Ecto neural progenitor cell (in vitro differentiated cells): ENCODE measurements at places on chromosomes 6 and 20.
A peak's percentile ranks its signal among the peaks of the same experiment; 100 is the strongest.

DNA sequence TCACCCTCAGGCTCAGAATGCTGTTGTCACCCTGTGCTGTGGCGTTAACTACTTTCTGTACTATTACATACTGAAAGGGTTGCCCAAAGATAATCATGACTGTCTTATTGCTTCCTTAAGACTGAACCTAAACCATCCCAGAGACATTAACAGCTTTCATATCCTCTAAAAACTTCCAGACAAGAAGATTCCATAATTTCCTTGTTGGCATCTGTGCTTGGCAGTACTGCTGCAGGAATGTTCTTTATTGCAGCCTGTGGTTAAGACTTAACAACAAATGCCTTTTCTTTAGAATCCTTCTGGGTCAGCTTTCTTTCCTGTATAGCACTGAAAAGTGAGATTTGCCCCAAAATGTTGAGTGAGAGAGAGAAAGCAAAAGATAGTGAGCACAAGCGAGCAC, 109.7 kb downstream of the GJA10 start:
- DNase-seq = no peak

DNA sequence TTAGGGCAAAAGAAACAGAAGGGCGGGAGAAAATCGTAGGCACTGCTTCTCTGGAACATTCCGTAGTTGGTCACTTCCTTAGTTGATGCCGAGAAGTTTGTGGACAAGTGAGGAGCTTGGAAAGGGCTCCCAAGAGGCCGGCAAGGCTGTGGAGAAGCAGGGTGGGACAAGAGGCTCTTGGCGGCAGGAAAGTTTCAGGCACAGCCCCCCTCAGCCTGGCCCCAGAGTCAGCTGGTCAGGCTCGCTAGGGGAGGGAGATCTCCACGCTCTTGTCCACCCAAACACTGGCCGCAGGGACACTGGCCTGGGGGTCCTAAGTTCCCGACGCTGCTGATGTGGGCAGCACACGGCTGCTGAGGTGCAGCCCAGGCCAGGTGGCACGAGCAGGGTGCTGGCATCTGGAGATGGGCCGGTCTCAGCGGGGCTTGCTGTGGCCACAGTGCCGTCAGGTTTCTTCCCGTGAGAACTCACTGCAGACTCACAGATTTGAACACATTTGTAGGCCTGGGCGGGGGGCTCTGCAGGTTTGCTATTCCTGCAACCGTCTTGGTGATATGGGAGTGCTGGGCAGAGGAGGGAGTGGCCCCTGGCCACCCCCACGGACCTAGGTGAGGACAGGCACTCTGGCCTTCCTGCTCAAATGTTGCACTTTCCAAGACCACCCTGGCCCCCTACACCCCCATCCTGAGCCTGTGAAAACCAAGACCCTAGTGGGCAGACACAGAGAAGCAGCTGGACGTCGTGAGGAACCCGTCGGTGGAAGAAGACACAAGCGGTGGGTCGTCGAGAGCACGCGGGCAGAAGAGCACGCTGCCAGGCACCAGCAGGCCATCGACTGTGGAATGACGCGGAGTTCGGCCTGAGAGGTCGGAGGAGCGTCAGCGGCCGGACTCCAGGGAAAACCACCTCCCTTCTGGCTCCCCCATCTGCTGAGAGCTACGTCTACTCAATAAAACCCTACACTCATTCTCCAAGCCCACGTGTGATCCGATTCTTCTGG, 160.1 kb downstream of the ERMARD start:
- no peak for DNase-seq

DNA sequence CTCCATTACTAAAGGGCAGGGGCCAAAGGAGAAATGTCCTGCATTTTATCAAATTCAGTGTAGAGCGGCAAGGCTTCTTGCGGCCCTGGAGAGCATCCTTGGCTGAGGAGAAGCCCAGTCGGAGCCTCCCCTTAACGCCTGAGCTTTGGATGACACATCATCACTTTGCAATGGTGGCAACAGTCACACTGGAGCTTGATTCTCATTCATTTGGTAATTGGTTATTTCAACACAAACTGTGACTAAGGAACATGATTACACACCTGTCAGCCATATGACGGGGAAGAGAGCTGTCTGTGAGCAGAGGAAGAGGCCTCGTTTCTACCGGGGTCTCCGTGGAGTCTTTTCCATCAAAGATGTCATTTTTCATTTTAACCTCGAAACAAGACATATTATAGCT, 81.4 kb downstream of the SOBP start:
- DNase-seq = no peak

DNA sequence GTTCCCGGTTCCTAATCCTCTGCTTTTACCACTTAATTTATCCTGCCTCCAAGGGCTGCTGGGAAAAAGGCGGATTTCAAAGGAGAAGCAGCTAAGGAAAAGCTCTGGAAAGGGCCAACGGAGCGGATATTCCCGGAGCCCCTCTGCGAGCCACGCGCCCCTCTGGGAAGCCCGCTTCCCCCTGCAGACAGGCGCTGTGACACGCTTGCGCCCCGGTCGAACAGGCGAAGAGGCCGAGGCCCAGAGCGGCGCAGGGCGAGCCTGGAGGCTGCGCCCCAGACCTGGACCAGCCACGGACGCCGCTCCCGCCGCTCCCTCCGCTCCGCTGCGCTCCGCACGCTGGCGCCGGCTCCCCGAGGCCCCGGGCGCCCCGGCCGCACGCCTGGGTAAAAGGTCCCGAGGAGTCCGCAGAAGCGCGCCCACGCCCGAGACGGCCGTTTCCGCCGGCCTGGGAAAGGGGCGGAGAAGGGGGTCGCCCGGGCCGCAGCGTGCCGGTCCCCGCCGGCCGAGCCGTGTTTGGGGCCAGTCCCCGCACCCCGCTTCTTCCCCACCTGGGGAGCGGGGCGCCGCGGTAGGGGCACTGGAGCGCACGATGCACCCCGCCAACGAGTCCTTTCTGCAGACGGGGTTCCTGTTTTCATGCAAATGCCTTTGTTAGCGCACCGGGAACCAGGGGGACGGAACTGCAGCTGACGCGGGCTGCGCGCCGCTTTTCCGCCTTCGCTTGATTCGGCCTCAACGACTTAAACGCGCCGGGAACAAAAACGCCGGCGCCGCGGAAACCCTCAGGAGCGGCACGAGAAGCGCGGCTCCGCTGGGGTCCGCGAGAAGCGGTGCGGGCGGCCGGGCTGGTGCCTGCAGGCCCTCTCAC, 91.9 kb upstream of the SIRPA start:
- DNase-seq = peak; percentile 80

DNA sequence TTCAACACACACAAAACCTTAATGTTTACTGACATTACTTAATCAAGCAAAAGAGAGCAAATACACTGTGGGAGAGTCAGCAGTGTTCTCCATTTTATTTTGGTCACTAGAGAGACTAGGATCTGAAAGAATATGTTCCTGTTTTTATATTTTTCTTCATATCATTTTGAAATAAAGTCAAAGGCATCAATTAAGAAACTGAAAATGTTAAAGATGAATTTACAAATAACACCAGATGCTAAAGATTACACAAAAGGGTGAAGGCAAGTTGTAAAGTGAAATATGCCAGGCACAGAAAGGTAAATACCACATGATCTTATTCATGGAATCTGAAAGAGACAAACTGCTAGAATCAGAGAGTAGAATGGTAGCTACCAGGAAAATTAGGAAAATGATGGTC, 60.3 kb upstream of the FABP7 start:
- DNase-seq = no peak

DNA sequence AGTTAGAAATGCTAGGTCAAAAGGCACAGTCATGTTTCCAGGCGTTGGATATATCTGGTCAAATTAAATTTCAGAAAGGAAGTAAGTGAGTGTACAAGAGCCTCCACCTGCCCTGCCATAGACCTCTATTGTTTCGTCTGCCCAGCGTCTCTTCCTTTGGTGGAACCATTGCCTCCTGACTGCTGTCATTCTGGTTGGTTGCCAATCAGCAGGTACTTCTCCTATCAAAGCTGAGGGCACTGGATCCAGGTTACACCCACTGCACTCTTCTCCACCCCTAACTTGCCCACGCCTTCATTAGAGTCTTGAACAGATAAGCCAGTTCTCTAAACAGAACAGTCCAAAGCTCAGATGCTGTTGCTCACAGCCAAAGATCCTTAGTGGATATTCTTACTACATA, 2.6 kb upstream of the WFDC5 start:
- no peak for DNase-seq

- DNase-seq = peak; percentile 93
Observed at GRCh38 chr20:34704177-34705007, at the start of gene TP53INP2. TP53INP2 (plus strand) TSS chr20:34704344; CDS start chr20:34708740, 4,396 bp downstream.

GRCh38 chr6:134551245-134551960, 233.5 kb upstream of the SGK1 start:
- DNase-seq = no peak

GRCh38 chr6:39309942-39310531, 4.2 kb downstream of the KCNK17 start:
- DNase-seq = peak; percentile 84

DNA sequence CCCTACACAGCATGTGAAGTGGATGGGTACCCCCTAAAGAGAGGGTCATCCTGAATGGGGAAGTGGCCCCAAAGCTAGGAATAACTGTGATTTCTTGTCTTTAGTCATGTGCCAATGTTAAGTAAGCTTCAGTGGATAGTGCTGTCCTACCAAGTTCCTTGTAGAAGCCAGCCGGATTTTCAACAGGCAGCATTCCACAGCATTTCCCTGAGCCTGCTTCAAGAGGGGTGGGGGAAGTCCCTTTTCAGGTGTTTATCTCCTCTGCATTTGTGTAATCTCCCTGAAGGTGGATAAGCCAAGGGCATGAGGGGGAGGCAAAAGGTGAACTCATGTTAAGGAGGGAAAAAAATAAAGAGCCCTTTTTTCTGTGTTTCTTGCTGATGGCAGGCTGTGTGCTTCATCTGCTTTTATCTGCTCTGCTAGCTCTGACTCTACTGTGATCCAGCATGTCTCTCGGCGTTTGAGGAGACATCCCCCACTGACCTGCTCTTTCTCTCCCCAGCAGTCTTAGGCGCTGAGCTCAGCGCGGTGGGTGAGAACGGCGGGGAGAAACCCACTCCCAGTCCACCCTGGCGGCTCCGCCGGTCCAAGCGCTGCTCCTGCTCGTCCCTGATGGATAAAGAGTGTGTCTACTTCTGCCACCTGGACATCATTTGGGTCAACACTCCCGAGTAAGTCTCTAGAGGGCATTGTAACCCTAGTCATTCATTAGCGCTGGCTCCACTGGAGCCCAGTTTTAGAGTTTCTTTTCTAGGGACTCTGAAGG, 1.9 kb downstream of the EDN1 start:
- peak; percentile 54 for DNase-seq

DNA sequence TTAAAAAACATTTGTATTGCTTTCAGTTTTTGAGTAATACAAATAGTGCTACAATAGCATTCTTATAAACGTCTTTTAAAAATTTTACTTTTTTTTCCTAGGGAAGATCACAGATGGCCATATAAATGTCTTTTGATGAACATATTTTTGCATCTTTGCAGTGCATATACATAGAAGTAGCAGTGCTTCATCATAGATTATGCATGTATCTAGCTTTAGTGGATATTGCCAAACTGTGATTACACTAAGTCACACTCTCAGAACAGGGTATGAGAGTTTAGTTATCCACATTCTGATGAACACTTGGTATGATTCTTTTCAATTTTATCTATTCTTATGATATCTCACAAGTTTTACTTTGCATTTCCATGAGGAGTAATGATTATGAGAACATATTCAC, 99.8 kb upstream of the ASCC3 start:
- no peak for DNase-seq

- no peak for DNase-seq
Observed at GRCh38 chr20:6686171-6686570, 81.3 kb upstream of the BMP2 start.

- DNase-seq = no peak
Observed at GRCh38 chr20:12179692-12180091, 262.0 kb downstream of the BTBD3 start.

- no peak for DNase-seq
Observed at GRCh38 chr6:128493877-128494276, 26.5 kb downstream of the PTPRK start.

DNA sequence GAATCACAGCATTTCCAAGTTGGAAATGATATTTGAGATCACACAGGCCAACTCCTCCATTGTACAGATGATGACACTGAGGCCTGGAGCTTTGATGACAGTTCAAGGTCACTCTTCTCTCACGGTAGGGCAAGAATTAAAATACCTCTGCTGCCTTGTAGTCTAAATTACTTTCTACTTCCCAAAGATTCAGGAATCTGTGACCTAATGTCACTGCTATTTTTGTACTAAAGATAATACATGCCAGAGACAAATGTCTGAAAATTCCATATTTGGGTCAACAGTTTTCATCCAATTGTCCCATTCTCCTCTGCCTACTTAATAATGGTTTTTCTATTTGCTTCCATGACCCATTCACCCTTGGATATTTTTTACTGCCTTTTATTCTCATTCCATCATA, 160.0 kb downstream of the SOD2 start:
- no peak for DNase-seq

GRCh38 chr6:168037856-168038255, 40.4 kb downstream of the KIF25 start:
- no peak for DNase-seq

GRCh38 chr6:170148709-170149470, 142.0 kb downstream of the DLL1 start:
- no peak for DNase-seq

DNA sequence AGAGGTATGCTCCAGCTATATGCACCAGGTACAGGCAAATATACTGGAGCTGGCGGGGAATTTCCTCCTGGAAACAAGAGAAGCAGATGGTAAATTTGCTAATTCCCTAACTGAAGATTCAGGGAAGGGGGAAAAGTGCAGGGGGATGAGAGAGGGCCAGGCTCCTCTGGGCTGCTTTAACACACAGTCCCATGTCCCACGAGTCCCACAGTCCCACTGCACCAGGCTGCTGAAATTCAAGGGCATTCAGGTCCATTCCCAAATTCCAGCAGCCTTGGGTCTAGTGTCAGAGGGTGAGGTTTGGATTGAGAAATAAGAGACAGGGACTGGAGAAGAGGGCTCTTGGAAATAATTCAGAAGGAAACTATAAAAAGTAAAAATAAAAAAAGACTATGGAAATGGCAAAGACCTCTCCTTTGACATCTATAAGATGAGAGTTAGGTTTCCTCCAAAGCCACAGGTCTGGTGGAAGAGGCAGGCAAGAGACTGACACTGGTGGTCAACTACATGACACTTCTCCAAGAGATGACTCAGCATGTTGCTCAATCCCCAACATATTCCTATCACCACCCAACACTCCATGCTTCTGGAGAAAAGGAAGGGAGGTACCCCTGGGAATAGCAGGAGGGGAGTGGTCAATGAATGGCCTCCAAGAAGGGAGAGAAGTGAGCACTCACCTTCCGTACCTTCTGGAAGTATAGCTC, 69.2 kb downstream of the TRAM2 start:
- DNase-seq = no peak
